NCI-H524 treated with DMSO at 0.1 percent for 48 hours (cell line): ENCODE measurements at places on chromosomes 4 and X.

GRCh38 chr4:37427193-37427592 lies 182.7 kb downstream of the NWD2 start:
- no peak for DNase-seq

- no peak for DNase-seq
Measured at GRCh38 chr4:143375326-143376073, 38.8 kb downstream of the GAB1 start.

DNA sequence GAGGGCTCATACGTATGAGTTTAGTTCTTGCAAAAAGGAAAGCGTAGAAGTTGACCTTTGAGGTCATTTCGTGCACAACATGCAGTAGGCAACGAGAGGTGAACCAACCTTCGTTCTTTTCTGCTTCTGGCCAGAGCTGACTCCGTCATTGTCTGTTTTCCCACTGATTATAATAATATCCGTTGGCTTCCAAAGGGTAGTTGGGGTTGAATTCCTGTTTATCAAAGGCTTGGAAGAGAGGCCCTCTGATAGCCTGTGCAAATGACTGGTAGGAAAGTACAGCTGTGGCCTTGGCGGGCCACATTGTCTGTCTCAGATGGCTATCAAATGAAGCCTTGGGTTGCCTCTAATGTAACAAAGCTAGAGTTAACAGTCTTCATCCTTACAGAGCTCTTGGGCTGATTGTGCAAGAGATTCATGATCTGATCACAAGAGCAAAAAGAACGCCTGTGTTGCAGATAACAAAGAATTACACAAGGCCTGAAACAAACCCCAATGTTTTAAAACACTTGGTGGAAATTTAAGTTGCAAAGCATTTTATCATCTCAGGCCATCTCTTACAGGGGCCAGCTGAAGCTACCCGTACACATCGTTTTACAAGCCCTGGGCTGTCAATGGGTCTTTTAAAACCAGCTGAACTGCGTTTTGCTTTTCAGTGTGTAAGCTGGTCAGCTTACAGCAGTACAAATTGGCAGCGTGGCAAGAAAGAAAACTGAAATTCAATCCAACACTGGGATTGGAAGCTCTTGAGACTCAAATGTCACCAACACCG lies 46.1 kb upstream of the FAM9C start:
- DNase-seq, result no peak

GRCh38 chrX:67961516-67961915 lies 417.7 kb downstream of the AR start:
- no peak for DNase-seq

DNA sequence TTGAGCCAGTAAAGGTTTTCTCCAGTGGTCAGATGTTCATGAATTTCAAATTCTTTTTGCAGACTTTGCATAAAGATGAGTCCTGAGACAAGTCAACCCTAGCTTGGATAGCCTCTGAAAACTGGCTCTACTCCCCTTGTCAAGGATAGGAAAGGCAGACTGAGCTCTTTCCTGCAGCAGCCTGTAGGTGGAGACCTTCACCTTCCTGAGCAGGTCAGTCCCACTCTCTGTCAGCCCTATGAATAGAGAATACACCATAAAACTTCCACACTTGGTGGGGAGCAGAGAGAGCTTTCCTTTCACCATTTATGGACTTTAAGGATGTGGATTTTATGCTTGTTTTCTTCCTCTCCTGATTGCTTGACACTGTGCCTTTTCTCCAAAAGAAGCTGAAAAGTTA lies 41.9 kb downstream of the PCDH19 start:
- no peak for DNase-seq
